Fibroblast of skin of back (primary cell): ENCODE measurements at places on chromosomes 3 and 15.
A peak's percentile ranks its signal among the peaks of the same experiment; 100 is the strongest.

DNA sequence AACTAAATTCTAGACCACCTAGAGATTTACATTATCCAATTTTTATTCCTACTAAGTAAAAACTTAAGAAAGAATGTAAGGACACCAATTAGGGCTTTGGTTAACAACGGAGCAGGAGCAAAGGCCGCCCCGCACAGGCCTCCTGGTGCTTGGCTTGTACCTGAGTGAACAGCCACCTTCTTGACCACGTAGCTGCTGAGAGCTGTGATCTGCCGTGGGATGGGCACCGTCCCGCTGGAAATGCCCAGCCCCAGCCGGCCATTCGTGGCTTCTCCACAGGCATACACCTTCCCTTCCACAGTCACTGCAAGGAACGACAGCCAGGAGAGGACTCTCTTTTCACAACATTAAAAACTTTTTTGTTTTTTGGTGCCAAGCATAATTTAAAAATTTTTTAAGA is 79.6 kb upstream of the OCA2 start:
- DNase-seq: no peak

- DNase-seq: no peak
Measured at GRCh38 chr15:35757361-35757760, 211.4 kb upstream of the DPH6 start.

DNA sequence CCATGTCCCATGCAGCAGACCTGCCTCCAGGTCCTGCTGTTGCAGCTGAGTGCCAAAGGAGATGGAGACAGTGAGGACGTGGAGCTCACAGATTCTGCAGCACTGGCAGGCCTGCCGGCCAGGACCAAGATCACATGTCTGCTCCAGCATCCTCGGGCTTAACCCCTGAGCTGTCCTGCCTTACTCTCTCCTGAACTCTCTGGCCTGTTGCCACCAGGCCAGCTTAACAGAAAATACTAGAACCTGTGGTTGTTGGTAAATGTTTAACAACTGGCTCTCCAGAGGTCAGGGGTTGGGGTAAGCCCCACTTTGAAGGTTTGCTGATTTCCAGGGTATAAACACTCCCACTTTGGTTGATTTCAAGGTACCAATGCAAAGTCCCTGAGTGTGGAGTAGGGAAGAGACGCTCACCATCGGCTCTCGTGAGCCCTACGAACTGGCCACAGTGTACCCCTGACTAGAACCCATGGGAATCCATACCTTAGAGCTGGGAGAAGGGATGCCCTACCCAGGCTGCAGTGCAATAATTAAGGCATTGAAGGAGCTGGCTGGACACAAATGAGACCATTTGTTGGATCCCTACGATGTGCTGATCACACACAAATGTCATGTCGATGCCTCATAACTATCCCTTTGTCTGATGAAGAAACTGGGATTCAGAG is 147.9 kb downstream of the OR4M2 start:
- no peak for DNase-seq

DNA sequence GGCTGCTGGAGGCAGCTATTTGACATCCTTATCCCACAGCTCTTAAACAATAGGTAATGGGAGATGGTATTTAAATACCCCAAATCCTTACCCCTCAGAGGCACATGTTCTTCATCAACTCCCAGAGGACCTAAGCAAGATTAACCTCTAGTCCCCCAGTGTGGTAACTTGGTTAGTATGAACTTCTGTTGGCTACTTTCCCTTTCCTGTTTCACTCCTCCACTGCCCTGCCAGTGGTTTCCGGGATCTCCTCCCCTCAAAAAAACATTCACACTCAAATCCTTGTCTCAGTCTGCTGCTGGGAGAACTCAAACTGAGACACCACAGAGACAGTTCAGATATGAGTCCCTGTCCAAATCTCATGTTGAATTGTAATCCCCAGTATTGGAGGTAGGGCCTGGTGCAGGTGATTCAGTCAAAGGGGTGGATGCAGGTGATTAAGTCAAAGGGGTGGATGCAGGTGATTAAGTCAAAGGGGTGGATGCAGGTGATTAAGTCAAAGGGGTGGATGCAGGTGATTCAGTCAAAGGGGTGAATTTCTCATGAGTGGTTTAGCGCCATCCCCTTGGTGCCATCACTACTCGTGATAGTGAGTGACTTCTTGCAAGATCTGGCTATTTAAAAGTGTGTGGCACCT is 335.0 kb upstream of the CTNNB1 start:
- no peak for DNase-seq

DNA sequence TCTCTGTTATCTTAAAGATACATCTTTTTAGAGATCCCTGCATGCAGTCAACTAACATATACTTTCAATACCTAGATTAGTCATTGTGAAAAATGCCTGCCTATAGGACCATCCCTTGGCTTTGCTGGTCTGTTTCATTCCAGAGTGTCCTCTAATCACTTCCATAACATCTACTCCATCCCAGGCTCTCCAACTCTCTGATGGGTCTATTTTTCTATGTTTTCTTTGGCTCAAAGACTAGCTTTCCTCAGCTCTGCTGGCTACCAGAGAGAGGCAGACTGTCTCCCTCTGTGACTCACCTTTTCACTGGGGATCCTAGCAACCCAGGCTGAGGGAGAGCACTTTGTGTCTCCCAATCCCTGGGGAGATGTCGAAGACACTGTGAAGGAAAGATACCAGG is 547.7 kb upstream of the MCTP2 start:
- peak; percentile 37 for DNase-seq

DNA sequence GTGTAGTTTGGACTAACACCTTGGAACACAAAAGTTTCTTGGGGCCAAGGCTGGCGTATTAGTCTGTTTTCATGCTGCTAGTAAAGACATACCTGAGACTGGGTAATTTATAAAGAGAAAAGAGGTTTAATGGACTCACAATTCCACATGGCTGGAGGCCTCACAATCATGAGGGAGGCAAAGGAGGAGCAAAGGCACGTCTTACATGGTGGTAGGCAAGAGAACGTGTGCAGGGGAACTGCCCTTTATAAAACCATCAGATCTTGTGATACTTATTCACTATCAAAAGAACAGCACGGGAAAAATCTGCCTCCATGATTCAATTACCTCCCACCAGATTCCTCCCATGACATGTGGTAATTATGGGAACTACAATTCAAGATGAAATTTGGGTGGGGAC is 9.4 kb upstream of the CCR2 start:
- no peak for DNase-seq

DNA sequence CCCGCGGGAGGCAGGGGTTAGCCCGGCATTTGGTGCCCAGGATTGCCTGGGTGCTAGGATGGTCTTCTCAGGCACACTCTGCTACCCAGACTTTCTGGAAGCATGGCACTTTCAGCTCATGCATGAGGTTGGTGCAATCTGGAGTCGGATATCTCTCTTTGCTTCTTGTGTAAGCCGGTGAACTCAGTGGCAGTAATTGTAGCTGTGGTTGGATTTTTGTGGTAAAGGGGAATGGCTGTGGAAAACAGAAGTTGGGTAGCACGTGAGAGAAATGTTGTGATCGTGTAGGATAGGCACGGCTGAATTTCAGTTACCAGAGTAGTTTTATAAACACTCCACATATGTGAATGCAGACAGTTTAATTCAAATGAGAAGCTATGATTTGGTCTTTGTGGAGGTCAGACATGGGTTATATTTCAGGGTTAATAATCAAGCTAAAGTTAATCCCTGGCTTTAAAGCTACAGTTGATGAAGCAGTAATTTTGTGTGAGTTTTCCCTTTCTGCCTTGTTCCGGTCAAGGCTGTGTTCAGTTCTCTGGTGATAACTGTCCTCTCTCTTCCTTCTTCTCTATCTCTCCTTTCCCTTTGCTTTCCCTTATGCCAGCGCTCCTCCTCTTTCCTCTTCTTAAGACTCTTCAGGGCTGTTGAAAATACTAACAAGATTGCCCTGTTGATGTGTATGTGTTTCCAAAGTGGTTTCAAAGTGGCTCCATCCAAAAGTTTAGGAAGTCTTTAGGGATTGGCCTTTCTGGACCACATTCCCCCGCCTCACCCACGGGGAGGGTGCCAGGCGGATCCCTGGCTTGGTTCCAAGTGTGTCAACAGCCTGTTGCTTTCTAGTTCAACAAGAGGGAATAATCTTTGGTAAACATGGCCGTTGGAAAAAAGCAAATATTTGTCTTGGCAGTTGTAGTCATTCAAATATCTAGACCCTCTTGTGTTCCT is 404.6 kb upstream of the C2CD4B start:
- peak; percentile 71 for DNase-seq

DNA sequence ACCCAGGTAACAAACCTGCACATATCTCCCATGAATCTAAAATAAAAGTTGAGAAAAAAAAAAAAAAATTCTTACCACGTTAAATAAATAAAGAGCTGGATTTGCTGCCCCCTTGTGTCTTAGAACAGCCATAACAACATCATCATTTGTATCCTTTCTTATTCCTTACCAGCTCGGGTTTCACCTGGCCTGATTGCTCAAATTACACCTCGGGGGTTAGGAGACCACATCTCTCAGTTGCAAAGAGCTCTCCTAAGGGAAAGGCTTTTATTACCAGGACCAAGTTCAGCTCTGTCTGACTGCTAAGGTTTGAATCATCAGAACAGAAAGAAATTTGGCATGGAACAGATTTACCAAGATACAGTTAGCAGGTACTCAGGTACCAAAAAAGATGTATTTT is 25.8 kb upstream of the RPL39L start:
- peak; percentile 57 for DNase-seq

DNA sequence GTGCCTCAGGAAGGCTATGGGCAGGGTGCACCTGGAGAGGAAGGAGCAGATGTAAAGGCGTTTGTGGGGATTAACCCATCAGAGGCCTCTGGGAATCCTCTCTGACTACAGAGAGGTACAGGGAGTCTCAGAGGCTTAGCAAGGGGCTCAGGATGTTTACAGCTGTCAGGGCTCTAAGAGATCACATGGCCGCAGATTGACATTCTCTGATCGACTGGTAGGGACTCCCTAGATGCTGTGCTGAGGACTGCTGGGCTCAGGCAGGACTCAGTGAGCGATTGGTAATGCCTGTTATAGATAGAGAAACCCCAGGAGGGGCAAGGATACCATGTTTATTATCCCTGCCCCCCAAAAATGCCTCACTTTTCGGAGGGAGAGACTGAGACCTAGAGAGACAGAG is 103.5 kb downstream of the CORO2B start:
- DNase-seq: no peak

- no peak for DNase-seq
Measured at GRCh38 chr3:123036352-123037014, 8.9 kb upstream of the SEMA5B start.
